ENCODE measurements at places on chromosomes 12 and 14.

GRCh38 chr14:52124791-52125684, 56.2 kb upstream of the NID2 start:
- DNase-seq: no peak

GRCh38 chr14:96752125-96752524, 45.1 kb upstream of the VRK1 start:
- no peak for DNase-seq

- DNase-seq: no peak
Measured at GRCh38 chr14:81172353-81172752, 48.4 kb downstream of the GTF2A1 start.

- DNase-seq: no peak
Measured at GRCh38 chr12:8677362-8677761, 14.7 kb upstream of the MFAP5 start.

DNA sequence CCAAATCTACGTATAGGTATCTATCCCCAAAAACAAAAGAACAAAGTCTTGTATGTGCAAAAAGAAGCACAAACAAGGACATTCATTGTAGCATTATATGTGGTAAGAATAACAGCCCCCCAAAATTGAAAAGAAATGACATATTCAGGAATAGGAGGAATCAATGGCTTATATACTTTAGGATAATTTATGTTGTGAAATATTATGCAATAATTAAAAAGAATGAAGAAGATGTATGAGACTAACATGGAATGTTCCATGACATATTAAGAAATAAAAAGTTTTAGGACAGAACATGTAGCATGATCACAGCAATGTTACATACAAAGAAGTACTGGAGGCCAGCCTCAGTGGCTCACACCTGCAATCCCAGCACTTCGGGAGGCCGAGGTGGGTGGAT, 9.1 kb downstream of the SMCO2 start:
- DNase-seq: no peak

DNA sequence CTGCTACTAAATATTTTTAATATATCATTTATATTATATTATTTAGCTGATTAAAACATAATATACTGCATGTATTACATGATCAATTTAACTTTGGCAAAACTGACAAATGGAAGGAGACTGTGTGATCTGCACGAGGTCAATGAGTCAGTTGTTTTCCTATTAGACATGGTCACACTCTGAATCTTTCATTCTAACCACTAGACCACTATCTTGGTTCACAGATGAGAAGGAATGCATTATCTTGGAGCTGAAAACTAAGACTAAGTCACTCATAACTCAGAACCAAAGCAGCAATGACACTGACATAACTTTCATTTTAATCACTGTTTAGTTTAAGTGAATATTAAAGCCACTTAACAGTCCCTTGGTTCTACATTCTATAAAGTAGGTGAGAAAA, 37.4 kb downstream of the GNPTAB start:
- DNase-seq: no peak

GRCh38 chr12:96828169-96828789, 78.8 kb upstream of the NEDD1 start:
- no peak for DNase-seq

GRCh38 chr12:2177003-2177402, 124.2 kb downstream of the CACNA1C start:
- DNase-seq: no peak

DNA sequence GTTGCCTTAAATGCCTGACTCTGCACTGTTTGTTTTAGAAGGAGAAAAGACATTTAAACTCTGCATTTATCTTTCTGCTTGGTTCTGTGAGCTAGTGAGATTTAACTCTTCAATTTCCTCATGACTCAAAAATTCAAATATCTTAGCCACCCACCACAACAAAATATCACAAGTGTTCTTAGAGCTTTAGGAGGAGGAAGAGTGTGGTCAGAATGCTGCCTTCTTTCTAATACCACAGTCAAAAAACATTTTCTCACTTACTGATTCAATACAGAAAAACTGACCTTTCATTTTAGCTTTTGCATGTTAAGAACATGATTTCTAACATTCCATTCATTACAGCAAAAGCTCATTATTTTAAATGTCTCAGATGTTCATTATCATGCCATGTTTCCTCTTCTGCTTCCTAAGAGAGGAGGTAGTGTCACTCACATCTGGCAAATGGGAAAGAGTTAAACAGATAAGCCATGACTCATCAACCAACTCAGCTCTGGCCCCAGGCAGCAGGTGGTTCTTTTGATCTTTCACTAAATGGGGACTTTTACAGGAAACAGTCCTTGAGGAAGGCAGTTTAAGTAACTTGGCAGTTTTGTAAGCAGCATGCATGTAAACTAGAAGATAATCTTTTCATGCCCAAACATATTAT, 56.4 kb upstream of the RNU6-8 start:
- no peak for DNase-seq

DNA sequence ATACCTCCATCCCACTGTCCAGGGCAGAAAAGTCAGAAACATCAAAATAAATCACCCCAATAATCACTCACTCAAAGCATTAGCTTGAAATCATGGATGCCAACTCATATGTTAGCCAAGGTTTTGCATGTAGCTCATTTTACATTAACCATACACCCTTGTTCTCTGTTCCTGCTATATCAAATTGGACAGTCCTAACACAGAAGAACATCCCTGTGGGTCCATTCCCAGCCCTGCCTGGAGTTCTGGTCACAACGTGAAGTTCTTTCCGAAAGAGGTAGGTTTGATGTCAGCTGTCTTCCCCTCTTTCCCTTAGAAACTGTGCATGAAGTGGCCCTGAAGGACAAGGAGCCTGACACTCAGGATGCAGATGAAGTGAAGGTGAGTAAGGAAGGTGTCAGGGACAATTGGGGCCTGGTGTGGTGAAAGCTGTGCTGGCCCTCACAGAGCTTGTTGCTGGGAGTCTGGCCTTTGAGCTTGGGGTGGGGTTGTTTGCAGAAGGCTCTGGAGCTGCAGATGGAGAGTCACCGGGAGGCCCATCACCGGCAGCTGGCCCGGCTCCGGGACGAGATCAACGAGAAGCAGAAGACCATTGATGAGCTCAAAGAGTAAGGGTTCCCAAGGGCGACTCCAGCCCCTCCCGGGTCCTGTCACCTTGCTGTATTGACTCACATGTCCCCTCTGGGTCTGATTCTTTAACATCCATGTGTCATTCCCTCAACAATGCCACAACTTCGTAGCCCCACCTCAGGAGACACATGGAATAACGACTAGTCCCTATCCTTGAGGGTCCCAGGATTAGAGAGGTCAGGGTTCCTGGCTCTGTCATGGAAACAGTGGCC, 15.0 kb upstream of the PIP4K2C start:
- DNase-seq: no peak

DNA sequence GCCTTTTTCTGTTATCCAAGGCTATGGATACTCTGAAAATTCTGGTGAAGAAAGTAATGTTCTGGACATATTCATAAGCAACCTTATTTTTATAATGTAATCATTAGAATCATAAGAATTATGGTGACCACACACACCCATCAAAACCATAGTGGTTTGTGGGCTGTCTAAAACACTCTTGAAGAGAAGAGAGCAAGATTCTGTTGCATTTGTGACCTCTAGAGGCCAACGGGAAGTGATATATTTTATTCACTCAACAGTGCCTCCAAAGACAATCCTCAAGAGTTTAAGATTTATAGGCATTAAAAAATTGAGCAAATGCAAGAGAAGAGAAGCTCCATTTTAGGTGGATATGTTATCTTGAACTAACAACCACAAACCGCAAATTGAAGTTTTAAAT, 68.5 kb upstream of the LGR5 start:
- DNase-seq: no peak

- DNase-seq: no peak
Measured at GRCh38 chr14:59044707-59045106, 143.8 kb upstream of the DAAM1 start.

DNA sequence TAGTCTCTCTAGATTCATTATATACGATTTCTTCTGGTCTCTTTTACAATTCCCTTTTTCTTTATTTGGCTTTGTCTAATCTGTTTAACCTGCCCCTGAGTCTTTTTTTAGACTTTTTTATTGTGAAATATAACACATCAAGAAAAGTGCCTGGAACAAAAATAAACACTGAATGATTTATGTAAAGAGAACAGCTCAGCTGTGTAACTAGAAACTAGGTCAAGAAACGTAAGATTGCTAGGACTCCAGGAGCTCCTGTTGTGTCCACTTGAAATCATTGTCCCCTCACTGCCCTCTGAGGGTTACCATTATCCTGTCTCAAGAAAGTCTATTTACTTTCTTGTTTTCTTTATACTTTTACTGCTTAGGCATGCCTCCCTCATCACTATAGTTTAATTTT, 23.1 kb downstream of the EXD2 start:
- no peak for DNase-seq

DNA sequence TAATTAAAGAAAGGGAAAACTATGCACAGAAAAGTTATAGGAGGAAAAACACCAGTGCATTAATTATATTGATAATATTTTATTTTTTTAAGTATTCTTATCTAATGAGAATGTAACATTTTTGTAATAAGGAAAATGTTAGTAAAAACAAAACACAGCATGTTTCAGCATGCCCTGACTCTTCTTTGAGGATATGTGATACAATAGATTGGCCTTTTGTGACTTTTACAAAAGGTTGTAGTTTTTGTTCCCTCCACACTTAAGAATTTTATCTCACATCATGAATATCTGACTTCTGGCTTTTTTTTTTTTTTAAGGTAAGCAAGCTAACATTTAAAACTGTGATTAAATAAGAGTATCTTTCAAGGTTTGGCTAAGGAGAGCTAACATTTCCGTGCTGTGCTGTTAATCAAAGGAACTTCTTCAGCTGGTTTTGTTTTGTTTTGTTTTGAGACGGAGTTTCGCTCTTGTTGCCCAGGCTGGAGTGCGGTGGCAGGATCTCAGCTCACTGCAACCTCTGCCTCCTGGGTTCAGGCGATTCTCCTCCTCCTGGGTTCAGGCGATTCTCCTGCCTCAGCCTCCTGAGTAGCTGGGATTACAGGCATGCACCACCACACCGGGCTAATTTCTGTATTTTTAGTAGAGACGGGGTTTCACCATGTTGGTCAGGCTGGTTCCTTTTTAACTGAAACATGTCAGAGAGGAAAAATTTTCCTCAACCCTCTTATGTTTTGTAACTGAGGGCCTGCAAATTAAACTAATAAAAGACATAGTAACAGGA, 30.8 kb upstream of the RESF1 start:
- no peak for DNase-seq

- DNase-seq: no peak
Measured at GRCh38 chr14:84228702-84229101, 1301.2 kb upstream of the FLRT2 start.

Data from NCI-H2081 treated with DMSO at 0.1 percent for 48 hours (cell line).